ENCODE measurements at places on chromosomes 1 and 21.

- DNase-seq: no peak
Measured at GRCh38 chr21:43195121-43196021, 26.6 kb downstream of the CRYAA start.

DNA sequence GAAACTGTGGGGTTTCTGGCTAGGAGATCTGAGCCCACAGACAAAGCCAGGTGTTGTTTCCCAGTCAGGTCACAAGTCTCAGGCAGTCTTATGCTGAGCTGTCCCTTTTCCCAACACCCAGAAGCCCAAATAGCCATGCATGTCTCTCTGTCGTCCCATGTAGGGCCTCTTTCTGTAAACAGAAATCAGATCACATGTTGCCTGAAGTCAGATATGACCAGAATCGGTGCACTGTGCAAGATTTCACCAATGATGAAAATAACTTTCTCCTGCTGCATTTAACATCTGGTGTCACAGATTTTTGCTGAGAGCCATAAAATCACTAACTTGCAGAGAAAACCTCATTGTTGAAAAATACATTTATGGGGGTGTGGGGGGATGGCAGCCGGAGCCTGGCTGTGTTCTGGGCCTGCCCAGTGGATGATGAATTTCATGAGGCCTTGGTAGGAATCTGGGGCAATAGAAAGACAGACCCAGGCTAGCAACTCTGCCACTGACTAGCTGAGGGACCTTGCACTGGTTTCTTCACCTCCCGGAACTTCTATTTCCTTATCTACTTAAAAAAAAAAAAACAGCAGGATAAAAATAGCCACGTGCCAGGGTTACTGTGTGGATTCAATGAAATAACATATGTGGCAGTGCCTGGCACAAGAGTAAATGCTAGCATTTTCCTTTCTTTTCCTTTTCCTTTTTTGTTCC is 158.8 kb upstream of the NFIA start:
- DNase-seq: no peak

- no peak for DNase-seq
Measured at GRCh38 chr1:38804062-38804886, 55.3 kb downstream of the RRAGC start.

DNA sequence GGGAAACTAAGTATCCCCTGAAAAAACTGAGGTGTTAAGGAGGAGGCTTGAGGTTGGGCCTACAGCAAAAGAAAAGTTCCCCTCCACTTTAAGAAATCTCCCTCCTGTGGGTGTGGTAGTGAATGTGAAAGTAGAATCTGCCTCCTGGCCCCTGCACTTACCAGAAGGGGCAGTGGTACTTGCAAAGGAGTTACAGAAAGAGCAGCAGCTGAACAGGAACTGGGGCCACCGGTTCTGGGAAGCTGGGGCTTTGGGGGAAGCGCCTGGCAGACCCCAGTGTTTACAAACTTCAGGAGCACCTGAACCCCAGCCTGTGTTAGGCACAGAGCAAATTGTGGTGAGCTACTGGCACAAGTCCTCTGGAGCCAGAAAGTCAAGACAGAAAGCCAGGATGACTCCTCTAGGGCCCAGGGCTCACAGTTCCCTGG is 250.2 kb upstream of the FGGY start:
- DNase-seq: no peak

DNA sequence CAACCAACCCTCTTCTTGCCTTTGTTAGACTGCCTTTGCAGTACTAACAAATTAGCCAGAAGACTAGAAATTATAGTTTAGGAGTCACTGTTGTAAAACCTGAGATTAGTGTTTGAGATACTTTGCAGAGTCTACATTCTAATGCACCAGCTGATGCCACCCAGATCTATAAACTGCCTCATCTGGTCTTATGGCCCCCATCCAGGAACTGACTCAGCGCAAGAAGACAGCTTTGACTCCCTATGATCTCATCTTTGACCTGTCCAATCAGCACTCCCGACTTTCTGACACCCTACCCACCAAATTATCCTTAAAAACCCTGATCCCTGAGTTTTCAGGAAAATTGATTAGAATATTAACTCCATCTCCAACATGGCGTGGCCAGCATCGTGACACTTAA is 334.6 kb downstream of the RGS7 start:
- DNase-seq: no peak

DNA sequence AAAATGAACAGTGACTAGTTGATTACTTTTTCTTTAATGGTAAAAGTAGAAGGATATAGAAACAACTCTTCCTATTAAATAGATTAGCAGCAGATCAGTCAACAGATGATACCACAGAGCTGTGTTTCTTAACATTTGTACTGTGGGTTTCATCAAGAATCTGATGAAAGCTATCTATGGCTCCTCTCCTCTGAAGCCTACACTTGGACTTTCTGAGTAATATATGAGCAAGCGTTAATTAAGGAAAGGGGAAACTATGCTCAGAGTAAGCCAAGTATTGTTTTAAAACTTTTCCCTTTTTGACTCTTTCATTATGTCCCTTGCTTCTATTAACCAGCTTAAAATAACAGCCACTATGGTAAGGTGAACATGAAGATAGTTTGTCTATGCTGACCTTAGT is 10.8 kb downstream of the ARID4B start:
- DNase-seq: no peak
